ENCODE measurements at places on chromosomes 3 and 15. TPM values are rescaled to one million over a fixed set of nuclear protein-coding genes. Genes with fewer than 3 reads are reported as not detected.

PDZRN3 gene
- total RNA-seq = not detected

- no peak overlapping the region for H3K4me3 ChIP-seq
- H3K27ac ChIP-seq = no peak overlapping the region
- peaks cover 21% of the 10 kb centered on the region for H3K4me1 ChIP-seq
- no peaks in the 10 kb centered on the region for H3K36me3 ChIP-seq
Observed at GRCh38 chr15:90647326-90647725, 69.8 kb upstream of the BLM start.

GRCh38 chr15:62895139-62895866 is 147.2 kb upstream of the TPM1 start:
- no peaks in the 10 kb centered on the region for H3K36me3 ChIP-seq
- peak; percentile 58 for DNase-seq
- peak overlapping the region; percentile 57 for H3K4me3 ChIP-seq
- H3K27me3 ChIP-seq = no peaks in the 10 kb centered on the region
- H3K27ac ChIP-seq = peak overlapping the region; percentile 99
- H3K4me1 ChIP-seq = peaks cover 55% of the 10 kb centered on the region

DNA sequence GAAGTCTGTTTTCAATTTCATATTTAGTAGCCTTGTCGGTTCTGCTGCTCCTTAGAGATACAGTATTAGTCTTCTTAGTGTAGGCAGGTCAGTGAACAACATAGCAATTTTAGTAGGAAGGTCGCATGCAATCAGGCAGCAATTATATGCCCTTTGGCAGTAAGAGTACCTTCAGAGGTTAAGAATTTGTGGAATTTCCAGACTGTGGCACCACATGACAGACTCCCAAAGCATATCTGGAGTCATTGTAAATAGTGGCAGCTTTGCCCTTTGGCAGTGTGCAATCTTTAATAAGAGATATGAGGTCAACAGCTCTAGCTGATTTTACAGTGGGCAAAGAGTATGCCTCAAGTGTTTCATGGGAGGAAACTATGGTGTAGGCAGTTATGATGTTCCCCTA is 1532.5 kb upstream of the CADM2 start:
- DNase-seq = peak; percentile 33
- no peaks in the 10 kb centered on the region for H3K36me3 ChIP-seq
- no peak overlapping the region for H3K4me3 ChIP-seq
- H3K27me3 ChIP-seq = no peaks in the 10 kb centered on the region
- H3K27ac ChIP-seq = no peak overlapping the region
- peaks cover 3% of the 10 kb centered on the region for H3K4me1 ChIP-seq
